ENCODE measurements at places on chromosomes 4 and X.
A peak's percentile ranks its signal among the peaks of the same experiment; 100 is the strongest.

DNA sequence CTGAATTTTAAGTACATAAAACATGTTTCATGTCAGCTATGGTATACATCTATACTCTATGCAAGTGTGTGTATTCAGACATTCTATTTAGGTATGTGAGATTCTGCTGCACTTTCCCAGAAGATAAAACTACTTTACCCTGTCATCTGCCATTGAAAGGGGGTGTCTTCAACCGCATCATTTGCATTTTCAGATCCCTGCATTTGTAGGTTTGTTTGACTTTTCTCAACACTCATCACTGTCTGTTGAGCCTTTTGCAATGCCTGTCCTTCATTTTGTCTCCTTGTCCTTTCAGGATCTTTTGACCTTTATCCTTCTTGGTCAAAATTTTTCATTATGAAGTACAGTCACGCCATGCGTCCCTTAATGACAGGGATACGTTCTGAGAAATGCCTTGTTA, 103.5 kb downstream of the TMA16 start:
- no peak for DNase-seq

GRCh38 chr4:101198682-101199339, 148.5 kb downstream of the PPP3CA start:
- DNase-seq, result no peak

- no peak for DNase-seq
Measured at GRCh38 chrX:27444093-27444908, 18.8 kb downstream of the PPP4R3C start.

DNA sequence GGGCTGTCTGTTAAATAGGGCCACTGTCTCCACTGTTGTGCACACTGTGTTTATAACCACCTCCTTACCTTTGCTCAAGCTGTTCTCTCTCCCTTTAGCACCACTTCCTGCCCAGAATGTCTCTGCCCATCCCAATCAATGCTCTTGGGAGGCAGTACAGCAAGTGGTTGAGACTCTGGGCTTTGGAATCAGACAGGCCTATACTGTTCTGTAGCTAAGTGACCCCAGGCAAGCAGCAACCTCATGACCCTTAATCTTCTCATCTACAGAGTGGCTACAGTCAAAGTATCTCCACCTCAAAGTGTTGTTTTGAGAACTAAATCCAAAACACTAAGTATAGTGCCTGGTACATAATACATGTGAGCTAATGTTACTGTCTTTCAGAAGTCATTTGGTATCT, 3.8 kb upstream of the TXK start:
- DNase-seq, result no peak

GRCh38 chr4:98958065-98958464, 29.1 kb upstream of the EIF4E start:
- DNase-seq, result no peak

DNA sequence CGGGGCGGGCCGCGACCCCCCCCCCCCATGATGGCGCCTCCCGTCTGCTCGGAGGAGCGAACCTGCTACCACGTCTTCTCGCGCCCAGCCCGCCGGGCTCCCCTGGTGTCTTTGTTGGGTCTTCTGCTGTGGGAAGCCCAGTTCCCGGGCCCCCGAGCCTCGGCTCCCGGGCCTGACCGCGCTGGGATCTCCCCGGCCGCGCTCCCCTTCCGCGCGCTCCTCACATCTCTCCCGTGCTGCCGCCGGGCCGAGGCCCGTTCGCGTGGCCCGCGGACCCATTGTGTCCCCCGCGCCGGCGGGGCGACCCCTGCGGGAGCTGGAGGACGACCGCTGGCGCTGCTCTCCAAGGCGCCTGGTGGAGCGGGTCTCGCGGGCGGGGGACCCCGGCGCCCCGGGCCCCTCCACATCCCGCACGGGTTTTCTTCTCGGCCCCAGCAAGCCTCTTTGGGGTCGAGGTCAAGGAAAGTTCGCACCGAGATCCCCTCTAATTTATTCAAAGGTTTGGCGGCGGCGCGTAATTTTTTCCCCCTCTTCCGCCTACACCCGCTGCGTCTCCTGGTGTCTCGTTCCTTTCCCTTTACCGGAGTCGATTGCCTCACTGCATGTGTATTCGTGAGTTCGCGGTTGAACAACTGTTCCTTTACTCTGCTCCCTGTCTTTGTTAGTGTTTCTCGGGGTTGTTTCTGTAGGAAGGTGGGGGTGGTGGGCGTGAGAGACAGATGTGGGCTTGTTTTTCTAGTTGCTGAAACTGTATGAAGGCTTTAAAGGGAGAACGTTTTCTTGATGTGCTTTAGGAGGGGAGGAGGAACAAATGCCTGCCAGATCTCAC, 770 bp downstream of the SMAD1 start:
- peak; percentile 91 for DNase-seq

DNA sequence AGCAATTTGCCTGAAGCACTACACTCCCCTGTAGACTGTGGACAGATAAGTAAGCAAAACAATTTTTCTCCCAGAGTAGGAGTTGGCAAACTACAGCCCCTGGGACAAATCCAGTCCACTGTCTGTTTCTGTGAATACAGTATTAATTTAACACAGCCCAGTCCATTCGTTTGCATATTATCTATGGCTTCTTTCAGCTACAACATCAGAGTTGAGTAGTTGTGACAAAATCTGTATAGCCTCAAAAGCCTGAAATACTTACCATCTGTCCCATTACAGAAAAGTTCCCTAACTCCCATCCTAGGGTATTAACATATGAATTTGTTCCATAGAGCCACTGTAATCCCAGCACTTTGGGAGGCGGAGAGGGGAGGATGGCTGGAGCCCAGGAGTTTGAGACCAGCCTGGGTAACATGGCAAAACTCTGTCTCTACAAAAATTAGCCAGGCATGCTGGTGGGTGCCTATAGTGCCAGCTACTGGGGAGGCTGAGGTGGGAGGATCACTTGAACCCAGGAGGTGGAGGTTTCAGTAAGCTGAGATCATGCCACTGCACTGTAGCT, 53.0 kb downstream of the AMELX start:
- no peak for DNase-seq

DNA sequence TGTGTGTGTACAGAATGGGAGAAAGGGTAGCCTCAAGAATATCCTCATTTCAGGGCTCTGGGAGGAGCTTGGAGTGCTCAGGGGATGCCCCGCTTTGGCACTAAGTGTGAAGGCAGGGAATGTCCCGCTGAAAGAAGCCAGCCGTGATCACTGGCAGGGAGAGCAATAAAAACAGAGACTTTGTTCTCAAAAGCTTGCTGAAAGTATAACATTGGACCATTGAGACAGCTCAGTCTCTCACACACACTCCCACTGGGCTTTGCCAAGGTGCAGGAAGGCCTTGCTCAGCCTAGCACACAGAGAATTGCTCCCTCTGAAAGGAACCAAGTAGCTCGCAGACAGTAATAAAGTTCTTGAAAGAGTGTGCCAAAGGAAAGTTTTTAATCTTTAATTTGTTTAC, 143.8 kb upstream of the SLITRK2 start:
- no peak for DNase-seq

DNA sequence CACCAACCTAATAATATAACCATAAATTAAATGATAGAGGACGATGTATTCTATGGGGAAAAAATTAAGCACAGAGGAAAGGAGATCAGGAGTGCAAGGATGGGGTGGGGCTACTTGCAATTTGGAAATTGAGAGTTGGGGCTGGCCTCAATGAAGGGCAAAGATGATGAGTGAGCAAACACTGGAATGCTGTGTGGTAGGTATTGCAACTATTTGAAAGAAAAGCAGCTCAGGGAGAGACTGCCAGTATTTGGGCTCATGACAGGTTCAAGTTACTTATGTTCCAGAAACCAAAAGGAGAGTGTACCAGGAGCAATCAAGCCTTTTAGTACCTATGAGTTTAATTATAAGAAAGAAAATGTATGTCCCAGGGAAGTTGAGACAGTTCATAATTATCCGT, 47.4 kb downstream of the ASIC5 start:
- DNase-seq, result no peak

- no peak for DNase-seq
Measured at GRCh38 chr4:90061881-90062280, 65.3 kb upstream of the CCSER1 start.

Data from upper lobe of left lung (tissue), 6 donors.